ENCODE measurements at places on chromosomes 1 and 21.
A peak's percentile ranks its signal among the peaks of the same experiment; 100 is the strongest.

GRCh38 chr1:26072305-26072704 lies 4.9 kb upstream of the TRIM63 start:
- DNase-seq = no peak

- no peak for DNase-seq
Measured at GRCh38 chr1:53069663-53070327, 7.8 kb downstream of the PODN start.

DNA sequence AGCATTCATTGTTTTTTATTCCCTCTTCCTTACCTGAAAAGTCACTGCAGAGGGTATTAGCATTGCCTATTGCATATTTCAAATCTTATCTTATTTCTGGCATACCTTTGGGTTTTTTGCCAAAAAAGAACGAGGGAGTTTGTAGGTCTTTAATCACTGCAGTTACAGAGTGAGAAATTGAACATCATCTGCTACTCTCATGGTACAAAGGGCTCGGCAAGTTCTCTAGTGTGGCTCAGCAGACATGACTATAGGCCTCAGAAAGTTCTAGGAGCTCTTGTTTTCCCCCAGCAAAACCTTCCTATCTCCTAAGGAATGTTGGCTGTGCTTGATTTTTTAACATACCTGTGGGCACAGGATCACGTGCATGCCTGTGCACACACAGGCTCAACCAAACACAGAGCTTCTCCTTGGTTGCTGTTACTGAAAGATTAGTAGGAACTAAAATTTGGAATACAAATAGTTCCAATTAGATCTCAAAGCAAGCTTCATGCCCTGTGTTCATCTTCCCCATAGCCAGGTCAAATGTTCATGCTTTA lies 69.7 kb downstream of the CCDC185 start:
- no peak for DNase-seq

- no peak for DNase-seq
Measured at GRCh38 chr1:227917081-227917950, 30.4 kb downstream of the WNT9A start.

GRCh38 chr1:29383746-29384371 lies 147.5 kb downstream of the PTPRU start:
- peak; percentile 91 for DNase-seq

- DNase-seq = peak; percentile 44
Measured at GRCh38 chr1:184260382-184260781, 126.4 kb upstream of the C1orf21 start.

All from kidney capillary endothelial cell (primary cell).